ENCODE measurements at places on chromosomes 1 and 21.

GRCh38 chr1:231949277-231950091 is 322.9 kb downstream of the DISC1 start:
- DNase-seq = no peak

DNA sequence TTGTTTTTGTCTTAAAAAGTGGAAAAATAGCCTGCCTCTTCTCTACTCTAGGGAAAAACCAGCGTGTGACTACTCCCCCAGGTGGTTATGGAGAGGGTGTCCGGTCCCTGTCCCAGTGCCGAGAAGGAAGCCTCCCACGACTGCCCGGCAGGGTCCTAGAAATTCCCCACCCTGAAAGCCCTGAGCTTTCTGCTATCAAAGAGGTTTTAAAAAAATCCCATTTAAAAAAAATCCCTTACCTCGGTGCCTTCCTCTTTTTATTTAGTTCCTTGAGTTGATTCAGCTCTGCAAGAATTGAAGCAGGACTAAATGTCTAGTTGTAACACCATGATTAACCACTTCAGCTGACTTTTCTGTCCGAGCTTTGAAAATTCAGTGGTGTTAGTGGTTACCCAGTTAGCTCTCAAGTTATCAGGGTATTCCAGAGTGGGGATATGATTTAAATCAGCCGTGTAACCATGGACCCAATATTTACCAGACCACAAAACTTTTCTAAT is 35.0 kb upstream of the TDRD10 start:
- no peak for DNase-seq

DNA sequence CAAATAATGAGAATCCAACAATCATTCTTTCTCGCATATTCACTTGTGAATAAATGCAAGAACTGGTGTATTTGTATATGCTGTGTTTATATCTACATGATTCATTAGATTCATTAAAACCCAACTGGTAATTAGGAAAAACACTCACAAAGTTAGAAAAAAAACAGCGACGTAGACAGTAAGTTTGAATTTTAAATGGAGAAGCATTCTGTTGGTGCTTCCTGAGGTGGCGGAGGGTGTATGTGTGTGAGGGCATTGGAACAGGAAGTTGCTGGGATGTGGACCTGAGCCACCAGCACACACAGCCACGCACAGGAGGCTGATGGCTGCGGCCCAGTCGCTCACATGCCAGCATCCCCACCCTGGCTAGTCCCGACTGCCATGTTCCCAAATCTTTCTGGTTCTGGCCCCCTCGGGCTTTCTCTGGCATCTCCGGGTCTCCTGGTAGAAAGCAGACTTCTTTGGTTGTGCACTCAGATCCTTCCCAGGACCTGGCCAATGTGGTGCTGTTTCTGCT is 121.6 kb upstream of the IRF2BP2 start:
- no peak for DNase-seq

GRCh38 chr1:11037740-11038182 is 9.3 kb downstream of the MASP2 start:
- DNase-seq = peak; percentile 64

GRCh38 chr1:36966242-36966641 is 68.1 kb downstream of the GRIK3 start:
- DNase-seq = no peak

DNA sequence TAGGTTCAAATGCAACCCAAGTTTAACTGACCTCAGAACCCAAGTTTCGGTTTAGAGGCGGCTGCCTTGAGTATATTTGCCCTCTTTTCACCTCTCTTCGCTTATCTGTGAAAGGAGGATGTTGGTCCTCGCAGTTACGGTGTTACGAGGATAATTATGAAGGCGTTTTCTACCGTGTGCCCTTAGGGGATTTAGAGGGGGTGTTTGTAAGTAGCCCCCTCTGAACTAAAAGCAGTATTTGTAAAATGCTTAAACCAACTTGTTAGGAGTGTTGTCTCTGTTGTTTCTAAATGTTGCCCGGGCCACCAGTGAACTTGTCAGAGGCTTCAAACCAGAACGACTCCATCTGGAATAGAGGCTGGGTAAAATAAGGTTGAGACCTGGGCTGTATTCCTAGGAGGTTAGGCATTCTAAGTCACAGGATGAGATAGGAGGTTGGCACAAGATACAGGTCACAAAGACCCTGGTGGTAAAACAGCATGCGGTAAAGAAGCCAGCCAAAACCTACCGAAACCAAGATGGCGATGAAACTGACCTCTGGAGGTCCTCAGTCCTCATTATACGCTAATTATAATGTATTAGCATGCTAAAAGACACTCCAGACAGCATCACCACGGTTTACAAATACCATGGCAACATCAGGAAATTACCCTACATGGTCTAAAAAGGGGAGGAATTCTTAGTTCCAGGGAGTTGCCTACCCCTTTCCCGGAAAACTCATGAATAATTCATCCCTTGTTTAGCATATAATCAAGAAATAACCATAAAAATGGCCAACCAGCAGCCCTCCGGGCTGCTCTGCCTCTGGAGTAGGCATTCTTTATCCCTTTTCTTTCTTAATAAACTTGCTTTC is 1.0 kb upstream of the PSRC1 start:
- DNase-seq = no peak

- DNase-seq = no peak
These were observed 26.4 kb downstream of the C1orf216 start for GRCh38 chr1:35692317-35692716.

DNA sequence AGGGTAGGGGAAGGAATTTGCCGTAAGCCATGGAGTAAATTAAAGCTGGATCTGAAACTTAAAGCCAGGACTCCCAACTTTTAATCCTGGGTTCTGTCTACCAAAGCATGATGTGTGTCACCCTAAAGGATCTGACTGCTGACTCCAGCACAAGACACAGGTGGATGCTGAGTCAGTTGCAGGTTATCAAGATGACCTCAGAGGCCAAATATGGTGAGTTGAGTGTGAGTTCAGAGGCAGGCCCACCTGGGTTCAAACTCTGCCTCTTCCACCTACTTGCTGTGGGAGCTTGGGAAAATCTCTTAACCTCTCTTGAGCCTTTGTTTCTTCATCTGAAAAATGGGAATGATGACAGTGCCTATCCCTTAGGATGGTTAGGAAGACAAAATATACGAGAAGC is 16.7 kb upstream of the LDLRAP1 start:
- DNase-seq = no peak

DNA sequence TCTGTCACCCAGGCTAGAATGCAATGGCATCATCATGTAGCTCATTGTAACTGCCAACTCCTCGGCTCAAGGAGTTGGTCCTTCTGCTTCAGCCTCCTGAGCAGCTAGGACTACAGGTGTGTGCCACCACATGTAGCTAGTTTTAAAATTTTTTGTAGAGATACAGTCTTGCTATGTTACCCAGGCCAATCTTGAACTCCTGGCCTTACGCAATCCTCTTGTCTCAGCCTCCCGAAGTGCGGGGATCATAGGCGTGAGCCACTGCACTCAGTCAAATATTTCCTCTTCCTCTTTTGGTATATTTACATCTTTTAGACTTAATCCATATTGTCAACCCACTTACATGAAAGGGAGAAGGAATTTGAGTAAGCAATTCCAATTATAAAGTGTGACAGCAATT is 121.1 kb downstream of the EVI5 start:
- DNase-seq = no peak

GRCh38 chr21:45830221-45830640 is 151.3 kb upstream of the COL6A1 start:
- no peak for DNase-seq

DNA sequence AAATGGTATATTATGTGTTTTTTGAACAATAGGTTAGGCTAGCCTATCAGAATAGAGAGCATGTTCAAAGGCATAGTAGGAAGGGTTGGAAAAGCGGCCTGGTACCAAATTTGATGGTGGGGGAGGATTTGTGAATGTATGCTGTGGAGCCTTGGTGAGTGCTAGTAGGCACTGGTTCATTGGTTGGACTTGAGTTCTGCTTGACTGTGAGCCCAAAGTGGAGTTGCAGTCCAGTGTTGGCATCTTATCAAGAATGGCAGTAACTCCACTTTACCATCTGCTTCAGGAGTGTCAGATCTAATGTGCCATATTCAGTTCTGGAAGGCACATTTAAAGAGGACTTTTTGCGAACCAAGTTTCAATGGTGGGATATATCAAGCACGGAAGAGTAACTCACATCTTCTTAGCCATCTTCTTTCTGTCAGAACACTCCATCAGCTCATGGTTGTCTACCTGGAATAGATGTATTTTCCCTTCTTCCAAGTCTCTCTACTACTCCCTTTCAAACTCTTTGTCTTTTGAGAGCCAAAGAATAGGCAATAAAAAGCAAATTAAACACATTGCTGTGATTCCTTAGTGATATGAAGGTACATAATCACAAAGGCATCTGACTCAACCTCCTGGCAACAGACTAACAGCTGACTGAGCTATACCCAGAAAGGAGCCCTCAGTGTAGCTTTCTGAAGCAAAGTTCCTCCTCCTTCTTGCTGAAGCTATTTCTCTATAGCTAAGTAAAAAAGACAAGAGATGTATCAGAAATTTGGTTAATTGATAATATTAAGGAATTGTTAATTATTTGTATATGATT is 21.7 kb downstream of the LRRC8B start:
- no peak for DNase-seq

GRCh38 chr1:60222360-60223115 is 149.0 kb upstream of the C1orf87 start:
- DNase-seq = no peak

DNA sequence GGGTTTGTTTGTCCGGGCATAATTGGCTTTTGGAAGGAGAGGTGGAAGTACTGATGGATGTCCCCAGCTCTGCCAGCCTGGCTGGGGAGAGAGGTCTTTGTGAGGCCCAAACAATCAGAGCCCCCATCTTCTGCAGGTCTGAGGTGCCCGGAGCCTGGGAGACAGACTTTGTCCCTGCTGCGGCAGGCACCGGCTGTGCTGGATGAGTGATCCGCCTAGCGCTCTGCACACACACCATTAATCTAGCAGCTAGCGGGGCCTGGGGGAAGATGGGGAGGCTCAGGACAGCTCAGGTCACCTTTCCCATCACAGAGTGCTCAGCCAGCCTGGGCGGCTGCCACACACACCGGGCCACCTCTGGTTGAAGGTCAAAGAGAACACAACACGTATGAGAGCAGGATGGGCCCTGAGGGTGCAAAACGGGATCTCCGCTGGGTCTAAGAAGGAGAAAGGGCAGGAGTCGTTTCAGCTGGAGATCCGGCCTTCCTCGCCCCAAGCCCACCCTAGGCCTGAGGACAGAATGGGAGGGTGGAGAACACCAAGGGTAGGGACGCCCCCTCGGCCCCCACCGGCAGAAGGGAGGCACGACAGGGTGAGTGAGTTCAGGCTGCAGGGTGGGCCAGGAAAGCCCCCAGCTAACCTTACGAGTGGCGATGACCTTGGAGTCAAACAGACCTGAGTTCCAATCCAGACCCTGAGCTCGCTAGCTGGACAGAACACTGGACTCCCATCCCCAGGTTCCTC is 341.8 kb downstream of the NPHP4 start:
- no peak for DNase-seq

DNA sequence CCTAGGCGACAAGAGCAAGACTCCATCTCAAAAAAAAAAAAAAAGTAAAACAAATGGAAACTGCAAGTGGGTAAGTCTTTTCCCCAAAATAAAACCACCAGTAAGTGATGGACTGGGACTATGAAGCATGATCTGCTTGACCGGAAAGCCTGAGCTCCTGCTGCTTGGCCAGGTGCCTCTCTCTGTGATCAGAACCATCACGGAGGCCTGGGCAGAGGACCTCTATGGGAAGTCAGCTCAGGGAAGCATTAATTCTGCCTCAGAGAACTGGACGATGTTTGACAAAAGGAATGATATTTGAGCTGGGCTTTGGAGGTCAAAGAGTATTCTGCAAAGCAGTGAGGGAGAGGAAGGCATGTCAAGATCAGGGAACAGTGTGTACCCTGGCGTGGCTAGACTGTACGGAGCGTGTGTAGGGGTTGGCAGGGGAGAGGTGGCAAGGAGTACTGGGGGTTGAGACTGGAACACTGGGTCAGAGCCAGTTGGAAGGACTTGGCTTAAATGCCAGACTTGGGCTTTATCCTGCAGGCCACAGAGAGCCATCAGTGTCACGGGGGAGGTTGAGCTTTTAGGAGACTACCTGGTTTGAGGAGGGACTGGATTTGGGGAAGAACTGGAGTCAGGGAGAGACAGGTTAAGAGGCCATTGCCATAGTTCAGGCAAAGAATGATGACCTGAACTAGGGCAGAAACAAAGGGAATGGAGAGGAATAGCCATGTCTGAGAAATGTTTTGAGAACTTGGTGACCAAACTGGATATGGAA is 16.4 kb downstream of the ATP1A2 start:
- no peak for DNase-seq

DNA sequence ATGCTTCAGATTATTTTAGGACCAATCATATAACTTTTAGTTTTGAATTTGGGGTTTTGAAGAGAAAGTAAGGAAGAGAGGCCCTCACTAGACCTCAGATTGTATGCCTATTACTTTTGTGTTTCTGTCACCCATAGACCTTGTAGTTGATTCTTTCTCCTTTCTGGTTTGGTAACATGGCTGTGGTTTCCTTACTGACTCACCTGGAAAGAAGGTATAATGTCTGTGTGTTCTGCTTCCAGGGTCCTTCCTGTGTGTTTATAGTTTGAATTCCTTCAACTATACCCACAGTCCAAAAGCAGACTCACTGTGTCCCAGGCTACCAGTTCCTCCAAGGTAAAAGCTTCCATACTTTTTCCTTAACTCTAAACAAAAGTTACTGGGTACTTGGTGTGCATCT is 8.1 kb downstream of the SLC44A3 start:
- DNase-seq = no peak

GRCh38 chr1:193674292-193674944 is 488.0 kb upstream of the B3GALT2 start:
- no peak for DNase-seq

DNA sequence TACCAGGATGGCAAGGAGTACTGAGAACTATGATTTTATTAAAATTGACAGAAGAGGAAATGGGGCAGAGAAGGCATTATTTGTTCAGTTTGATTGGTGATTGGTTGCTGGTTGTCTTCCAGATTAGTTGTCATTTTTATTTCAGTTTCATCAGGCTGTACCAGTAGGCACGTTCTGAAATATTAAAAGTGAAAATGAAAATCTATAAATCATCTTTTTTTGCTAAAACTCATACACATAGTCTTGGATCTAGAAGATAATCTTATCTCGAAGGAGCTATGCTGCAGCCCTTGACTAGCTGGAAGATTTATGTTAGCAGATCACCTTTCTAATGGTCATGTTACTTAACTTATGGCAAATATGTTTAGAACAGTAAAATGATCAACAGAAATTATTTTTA is 29.0 kb downstream of the NEK7 start:
- DNase-seq = no peak

GRCh38 chr1:3717715-3718601 is 34.3 kb upstream of the CCDC27 start:
- no peak for DNase-seq

- no peak for DNase-seq
These were observed 1.6 kb downstream of the S100A16 start for GRCh38 chr1:153611356-153611755.

GRCh38 chr1:27428316-27429028 is 36.0 kb downstream of the GPR3 start:
- DNase-seq = no peak
